ENCODE measurements at places on chromosomes 12 and 14. TPM values are rescaled to one million over a fixed set of nuclear protein-coding genes. Genes with fewer than 3 reads are reported as not detected.

Gene SAMD15
- 3.5 TPM for total RNA-seq

Gene COQ10A
- 20.4 TPM for total RNA-seq

Gene CLMN
- 59.4 TPM for total RNA-seq

Gene SLC4A8
- total RNA-seq: 14.9 TPM

Gene EXOC3L4
- not detected for total RNA-seq

All from placental epithelial cell (primary cell).